ENCODE measurements at places on chromosomes 2 and 18.

DNA sequence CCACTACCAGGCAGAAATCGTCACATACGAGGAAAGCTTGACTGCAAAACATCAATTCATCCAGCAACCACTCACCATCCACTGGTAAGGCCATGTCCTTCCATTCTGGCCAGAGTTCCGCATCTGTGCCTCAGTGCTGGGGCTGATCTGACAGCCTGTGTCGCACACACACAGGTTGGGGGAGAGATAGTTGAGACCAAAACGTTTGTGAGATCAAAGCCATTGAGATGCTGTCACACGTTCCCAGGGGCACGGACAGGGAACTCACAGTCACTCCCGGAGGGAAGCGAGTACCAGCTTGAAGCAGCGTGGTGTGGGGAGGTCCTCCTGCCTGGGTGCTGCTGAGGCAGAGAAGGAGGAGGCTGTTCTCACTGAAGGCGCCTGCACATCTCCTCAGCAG, 458.5 kb upstream of the SALL3 start:
- DNase-seq: no peak

GRCh38 chr2:9462313-9462712, 12.0 kb upstream of the IAH1 start:
- no peak for DNase-seq

DNA sequence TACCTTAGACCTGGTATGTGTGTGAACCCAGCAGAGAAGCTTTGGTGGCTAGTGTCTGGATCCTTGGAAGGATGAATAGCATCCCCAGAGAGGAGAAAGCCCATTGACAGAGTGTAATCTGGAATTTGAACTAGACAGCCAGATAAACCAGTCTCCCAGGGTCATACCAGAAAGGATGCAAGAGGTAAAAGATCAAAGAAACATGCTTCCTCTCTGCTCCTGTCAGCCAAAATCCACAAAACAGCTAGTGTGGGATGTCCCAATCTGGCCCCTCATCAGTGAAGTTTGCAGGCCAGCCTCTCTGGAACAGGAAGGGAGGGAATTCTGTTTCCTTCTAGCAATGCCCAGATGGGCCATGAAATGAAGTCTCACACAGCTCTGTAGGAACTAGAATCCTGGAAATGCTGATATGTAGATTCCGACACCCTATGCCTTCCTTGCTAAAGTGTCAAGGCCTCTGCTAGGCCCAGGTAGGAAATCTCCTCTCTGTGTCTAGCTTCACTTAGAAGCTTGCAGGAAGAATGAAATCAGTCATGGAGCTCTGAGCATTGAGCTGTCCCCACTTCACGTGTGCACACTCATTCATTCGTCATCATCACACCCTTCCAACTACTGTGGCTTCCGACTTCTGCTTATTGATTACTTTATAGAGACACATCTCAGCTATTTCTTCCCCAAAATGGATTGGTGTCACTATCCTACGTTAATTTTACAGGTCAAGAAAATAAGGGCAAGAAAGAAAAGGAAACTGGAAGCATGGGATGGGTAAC, 38.0 kb downstream of the EVA1A start:
- DNase-seq: no peak

GRCh38 chr2:217691516-217691915, 311.3 kb downstream of the TNS1 start:
- no peak for DNase-seq

- peak; percentile 16 for DNase-seq
Measured at GRCh38 chr18:44838971-44839666, 158.4 kb downstream of the SETBP1 start.

DNA sequence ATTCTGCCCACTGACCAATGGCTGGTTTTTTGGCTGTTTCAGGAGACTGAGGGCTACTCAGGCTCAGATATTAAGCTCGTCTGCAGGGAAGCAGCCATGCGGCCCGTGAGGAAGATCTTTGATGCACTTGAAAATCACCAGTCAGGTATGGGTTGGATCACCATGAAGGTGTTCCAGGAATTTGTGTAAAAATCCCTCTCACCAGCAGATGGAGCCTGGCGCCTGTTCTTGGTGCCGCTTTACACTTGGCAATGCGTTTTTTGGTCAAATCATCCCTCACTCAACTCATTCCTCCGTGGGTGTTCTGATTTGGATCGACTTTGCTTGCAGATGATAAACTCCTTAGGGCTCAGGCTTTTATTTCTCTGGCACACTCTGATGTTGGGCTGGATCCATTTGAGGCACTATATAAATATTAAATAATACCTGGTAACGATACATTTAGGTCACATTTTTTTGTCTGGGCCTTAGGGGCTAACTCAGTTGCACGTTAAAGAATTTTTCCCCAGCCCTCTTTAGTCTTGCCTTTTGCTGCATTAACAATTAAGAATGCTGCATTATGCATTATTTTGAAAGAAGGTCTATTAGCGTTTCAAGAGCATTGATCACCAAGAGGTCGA, 50.0 kb downstream of the HDHD2 start:
- DNase-seq: peak; percentile 55

DNA sequence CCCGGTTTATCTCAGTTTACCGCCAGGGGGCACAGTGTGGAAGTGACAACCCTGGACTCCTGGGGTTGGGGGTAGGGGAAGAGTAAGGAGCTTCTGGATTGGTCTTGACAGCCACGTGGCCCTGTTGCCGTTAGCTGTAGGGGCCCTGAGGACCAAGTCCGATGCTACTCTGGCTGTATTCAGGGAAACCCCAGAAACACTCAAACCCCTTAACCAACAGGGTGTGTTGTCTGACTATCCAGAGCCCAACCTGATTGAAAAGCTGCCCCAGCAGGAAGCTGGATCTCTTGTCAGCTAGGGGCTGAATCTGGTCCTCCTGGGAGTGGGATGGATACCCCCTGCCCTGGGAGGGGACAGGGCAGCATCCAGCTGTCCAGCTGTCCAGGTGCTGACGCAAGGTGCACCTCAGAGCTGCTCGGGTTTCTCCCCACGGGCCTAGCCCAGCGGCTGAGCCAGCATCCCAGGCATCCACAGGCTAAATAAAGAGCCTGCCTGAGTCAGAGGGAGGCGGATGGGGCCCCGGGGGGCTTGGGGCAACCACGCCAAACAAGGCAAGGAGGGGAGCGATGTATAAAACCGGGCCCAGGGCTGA, 3.1 kb upstream of the GMPPA start:
- DNase-seq: no peak

- no peak for DNase-seq
Measured at GRCh38 chr2:158101384-158101926, at the start of gene UPP2. Gene UPP2 (plus strand): TSS chr2:158101876. CDS start chr2:158102064, 188 bp downstream.

DNA sequence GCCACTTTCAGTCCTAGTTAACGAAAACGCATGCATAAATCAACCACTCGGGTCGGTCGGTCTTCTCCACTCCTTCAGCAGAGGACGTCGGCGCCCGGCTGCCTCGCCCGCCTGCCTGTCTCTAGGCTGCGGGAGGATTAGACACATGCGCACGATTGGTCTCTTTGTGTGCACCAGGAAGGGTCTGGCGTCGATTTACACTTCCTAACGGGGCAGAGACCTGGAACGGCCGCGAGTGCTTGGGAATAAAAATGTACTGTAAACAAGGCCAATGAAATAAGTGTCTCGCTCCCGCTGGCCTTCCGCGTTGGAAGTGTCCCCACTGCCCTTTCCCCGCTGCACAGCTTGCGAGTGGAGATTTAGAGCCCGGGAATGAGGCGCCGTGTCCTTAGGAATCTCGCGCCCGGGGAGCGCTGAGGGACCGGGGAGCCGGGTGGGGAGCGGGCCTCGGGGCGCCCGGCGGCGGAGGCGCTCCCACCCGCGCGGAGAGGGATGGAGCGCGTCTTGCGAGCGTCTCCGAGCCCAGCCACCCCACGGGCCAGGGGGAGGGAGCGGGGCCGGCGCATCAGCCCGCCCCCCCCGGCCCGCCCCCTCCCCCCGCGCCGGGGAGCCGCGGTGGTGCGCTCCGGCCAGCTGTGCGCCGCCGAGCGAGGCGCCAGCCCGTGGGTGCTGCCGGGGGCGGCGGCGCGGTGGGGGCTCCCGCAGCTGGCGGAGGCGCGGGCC, at the start of gene DOK6:
Gene DOK6 (plus strand): TSS at position 636 of the 723 bp plus-strand sequence.
- DNase-seq: no peak

- DNase-seq: no peak
Measured at GRCh38 chr2:119253760-119254600, 30.3 kb downstream of the STEAP3 start.

- DNase-seq: no peak
Measured at GRCh38 chr2:8267048-8267447, 414.8 kb upstream of the ID2 start.

DNA sequence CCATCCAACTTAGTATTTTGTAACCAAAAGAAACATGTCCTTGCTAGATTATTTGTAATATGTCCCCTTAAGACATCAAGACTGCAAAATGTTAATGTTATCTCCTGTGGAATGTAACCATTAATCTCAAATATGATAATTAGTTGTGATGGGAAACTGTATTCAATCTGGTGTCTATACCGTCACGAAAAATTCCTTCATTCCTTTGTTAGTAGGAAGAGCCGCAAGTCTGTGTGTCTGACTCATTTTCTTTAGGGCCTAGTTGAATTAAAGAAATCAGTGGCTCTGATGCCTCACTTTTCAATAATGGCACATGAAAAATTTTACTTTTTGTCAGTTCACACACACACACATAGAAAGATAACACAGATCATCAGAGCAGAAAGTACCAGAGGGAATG, 127.1 kb upstream of the CHAC2 start:
- DNase-seq: no peak

DNA sequence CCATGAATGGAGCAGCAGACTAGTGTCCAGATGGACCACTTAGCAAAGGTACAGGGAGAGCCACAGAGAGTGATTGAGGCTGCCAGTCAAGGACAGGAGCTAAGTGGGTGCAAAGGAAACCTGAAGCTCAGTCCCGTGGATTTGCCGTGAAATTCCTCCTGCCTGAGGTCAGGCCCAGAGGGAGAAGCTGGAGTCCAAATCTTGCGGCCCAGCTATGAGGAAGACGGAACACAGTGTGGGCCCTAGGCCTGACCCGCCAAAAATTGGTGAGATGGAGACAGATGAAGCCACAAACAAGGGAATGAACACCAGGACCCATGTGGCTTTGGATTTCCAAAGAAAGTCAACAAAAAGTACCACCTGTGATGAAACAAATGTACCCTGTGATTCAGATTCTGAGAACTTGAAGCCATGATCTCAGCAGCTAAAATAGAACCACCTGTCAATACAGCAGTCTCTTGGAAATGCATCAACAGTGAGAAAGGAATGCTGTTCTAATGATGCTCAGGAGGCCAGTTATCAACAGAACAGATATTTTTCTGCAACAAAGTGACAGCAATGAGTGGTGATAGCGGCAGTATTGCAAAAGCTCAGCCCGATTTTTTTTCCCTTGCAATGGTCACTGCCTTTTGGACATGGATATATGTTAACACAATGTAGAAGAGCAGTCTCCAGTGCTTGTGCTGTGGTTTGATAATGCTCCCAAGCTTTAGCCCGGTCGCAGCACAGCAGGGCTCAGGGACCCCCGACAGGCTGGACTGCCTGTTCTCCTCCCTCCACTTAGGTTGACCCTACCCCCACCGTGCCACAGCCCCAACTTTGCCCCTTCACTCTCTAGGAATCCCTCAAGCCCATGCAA, 10.7 kb downstream of the COL6A3 start:
- DNase-seq: no peak

DNA sequence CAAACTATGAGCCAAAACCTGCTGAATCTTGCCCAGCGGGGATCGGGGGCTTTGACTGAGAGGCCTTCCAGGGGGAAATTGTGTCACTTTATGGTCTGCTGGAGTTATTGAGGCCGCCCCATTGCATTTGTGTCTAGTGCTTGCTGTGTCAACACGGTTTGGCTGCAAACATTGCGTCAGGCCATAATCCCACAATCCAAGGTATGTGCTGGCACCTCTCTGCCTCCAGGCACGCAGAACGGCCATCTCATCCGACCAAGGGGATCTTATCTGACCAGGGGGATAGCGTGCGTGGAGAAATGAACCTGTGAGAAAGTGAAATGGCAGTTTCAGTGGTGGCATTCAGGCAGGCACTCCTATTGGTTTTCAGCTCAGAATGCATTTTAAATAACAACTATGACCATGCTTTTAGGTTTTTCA, 18.1 kb upstream of the LYPD6B start:
- no peak for DNase-seq

GRCh38 chr2:189285962-189286645, 106.5 kb upstream of the COL5A2 start:
- no peak for DNase-seq

DNA sequence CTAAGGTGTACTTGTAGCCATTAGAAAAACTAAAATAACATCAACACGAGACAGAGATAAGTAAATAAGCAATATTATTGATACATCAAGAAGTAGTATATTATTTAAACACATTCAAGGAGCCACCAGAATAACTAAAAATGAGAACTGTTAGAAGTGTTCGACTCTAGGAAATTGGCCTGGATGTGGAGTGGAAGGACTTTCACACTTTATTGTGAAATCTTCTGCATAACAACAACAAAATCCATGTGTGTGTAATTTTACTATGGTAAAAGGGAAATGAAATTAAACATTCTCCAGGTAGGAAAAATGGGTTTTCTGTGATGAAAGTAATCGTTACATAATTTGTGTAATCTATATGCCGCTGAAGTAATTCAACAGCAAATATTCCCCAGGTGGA, 96.3 kb upstream of the RNF152 start:
- no peak for DNase-seq

GRCh38 chr2:216339456-216340279, 32.6 kb downstream of the MARCHF4 start:
- DNase-seq: no peak

- DNase-seq: no peak
Measured at GRCh38 chr2:106890606-106891005, 4.6 kb upstream of the ST6GAL2 start.
